PC-9 (cell line): ENCODE measurements at places on chromosomes 6 and 20. TPM values are rescaled to one million over a fixed set of nuclear protein-coding genes. Genes with fewer than 3 reads are reported as not detected.

Gene SIRPA
- total RNA-seq: 18.4 and 18.5 TPM in 2 replicates

Gene ISM1
- not detected in 2 replicates for total RNA-seq

Gene STMND1
- 0.26 TPM in 1 of 2 replicates, not detected in the other for total RNA-seq

Gene TOX2
- total RNA-seq: 24.0 and 30.1 TPM in 2 replicates

Gene MAP3K5
- 10.4 and 10.9 TPM in 2 replicates for total RNA-seq

DNA sequence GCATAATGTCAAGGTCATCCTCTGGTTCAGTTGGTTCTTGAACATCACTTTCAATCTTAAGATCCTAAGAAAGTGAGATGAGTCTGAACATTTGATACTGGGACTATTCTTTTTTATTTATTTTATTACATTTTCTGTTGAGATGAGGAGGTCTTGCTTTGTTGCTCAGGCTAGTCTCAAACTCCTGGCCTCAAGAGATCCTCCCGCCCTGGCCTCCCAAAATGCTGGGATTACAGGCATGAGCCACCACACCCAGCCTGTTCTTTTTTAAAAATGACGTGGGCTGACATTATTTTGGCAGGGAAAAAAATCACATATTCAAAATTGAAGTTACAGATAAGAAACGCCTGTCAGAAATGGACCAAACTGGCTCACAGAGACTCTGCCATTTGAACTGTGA, 13.5 kb downstream of the EIF2S2 start:
- no peaks in the 10 kb centered on the region for H3K4me1 ChIP-seq
- no peak for DNase-seq
- H3K27me3 ChIP-seq: no peaks in the 10 kb centered on the region
- H3K4me3 ChIP-seq: no peak overlapping the region
- H3K36me3 ChIP-seq: peaks cover 84% of the 10 kb centered on the region
- H3K27ac ChIP-seq: no peak overlapping the region

DNA sequence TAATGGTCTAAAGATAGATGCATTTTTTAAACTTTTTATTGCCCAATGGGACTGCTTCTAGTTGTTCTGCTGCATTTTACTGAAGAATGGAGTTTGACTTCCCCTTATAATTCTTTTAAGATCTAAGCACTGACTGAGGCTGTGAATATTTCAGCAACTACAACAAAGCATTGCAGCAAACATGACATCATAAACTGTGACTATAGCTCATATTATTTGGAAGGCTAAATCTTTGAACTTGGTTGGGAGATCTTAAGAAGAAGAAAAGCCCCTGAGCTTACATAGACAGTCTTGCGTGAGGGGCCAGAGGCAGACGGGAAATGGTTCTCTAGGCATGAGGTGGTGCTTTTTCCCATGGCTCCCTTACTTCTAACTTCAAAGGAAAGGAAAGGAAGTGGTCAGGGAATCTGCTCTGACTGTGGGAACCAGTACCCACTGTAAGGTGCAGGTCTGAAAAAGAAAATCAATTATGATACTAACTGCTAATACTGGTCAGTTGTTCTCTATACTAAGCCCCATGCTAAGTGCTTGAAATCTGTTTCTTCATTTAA, 14.8 kb downstream of the HEY2 start:
- H3K27ac ChIP-seq: no peak overlapping the region
- no peaks in the 10 kb centered on the region for H3K4me1 ChIP-seq
- no peak for DNase-seq
- H3K4me3 ChIP-seq: no peak overlapping the region
